GM04503 (cell line): ENCODE measurements at places on chromosomes 13 and 19.

DNA sequence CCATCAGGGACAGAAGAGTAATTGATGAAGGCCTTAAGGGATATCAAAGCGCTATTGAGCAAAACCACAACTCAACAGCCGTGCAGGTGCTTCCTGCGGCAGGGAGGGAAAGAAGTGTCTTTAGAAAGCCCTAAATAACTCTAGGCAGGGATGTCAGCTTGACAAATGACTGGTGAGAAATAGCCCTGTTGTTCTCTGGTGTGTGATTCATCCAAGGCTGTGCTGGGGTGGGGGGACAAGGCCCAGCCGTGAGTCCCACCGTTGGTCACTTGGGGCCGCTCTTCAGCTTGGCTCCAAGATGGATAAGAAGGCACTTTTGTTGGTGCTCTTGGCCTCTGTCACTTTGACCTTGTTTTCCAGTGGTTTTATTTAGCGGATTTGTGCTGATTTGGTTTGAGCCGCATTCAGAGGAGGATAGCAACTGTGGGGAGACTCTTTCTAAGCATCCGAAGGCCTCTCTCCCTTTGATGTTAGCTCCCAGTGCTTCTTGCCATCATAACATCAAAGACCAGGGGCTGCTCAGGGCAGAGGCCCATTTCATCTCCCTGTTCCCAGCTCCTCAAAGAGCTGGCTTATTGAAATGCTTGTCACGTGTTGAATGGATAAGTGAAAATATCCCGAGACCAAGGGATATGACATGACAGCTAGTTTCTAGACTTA lies 130.3 kb upstream of the SERP2 start:
- DNase-seq = no peak

- no peak for DNase-seq
Measured at GRCh38 chr19:15464394-15465385, at the start of gene RASAL3. TSS of gene RASAL3 (minus strand) at chr19:15464544. CDS start at chr19:15464358, 186 bp downstream.

DNA sequence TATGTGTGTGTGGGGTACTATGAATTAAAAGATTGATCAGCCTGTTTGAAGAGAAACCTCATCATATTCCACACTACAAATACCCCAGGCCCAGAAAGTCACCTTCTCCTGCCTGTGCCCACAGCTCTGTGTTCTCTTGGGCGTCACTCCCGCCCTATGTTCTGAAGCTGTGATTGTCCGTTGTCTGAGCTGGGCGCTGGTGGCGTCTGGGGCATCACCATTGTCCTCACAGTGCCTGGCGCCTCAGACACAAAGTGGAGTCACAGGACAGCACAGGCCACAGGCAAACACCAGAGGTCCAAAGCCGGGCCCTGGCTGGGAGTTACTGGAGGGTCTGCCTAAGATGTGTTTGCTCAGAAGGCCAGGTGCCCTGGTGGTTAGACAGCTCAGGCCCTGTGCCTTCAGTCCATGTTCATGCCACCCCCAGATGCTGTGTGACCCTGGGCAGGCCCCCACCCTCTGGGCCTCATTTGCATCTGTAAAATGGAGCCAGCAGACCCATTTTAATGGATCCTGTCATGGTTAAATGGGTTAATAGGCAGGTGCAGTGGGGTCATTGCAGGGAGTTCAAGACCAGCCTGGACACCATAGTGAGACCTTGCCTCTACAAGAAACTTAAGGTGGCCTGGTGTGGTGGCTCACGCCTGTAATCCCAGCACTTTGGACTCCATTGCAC lies 34.5 kb downstream of the DNM2 start:
- no peak for DNase-seq

GRCh38 chr13:103935117-103935516 lies 868.9 kb upstream of the SLC10A2 start:
- DNase-seq = no peak

DNA sequence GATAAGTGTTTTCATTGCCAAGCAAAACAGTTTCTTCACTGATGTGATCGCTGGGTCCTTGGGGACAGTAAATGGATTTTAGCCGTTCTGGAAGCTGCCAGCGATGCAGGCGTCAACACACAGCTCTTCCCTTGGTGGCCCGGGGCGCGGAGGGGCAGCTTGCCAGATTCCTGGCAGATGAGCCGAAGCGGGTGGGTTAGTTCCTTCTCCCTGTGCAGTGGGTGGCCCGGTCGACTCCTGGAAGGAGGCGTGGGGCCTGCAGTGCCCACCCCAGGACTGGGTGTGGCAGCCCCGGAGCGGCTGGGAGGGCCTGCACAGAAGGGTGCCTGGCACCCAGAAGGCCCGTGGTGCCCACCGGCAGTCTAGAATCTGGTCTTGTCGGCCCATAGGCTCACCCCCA lies 69.0 kb downstream of the KDM4B start:
- DNase-seq = no peak

GRCh38 chr13:88817560-88817959 lies 1146.4 kb downstream of the SLITRK5 start:
- no peak for DNase-seq

DNA sequence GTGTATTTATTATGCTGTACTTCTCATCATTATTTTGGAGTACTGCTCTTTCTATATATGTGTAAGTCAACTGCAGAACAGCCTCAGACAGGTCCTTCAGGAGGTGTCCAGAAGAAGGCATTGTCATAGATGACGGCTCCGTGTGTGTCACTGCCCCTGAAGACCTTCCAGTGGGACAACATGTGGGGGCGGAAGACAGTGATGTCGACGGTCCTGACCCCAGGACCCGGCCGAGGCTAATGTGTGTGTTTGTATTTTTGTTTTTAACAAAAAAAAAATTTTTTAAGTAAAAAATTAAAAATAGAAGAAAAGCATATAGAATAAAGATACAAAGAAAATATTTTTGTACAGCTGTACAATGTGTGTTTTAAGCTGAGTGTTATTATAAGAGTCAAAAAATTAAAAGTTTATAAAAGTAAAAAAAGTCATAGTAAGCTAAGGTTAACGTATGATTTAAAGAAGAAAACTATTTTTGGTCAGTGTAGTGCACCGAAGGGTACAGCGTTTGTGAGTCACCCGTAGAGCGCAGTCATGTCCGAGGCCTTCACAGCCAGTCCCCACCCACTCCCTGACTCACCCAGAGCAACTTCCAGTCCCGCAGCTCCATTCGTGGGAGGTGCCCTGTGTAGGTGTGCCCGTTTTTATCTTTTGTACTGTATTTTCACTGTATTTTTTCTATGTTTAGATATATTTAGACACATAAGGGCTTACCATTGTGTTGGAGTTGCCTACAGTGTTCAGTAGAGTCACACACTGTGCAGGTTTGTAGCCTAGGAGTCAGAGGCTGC lies 42.2 kb upstream of the SPACA7 start:
- DNase-seq = no peak

DNA sequence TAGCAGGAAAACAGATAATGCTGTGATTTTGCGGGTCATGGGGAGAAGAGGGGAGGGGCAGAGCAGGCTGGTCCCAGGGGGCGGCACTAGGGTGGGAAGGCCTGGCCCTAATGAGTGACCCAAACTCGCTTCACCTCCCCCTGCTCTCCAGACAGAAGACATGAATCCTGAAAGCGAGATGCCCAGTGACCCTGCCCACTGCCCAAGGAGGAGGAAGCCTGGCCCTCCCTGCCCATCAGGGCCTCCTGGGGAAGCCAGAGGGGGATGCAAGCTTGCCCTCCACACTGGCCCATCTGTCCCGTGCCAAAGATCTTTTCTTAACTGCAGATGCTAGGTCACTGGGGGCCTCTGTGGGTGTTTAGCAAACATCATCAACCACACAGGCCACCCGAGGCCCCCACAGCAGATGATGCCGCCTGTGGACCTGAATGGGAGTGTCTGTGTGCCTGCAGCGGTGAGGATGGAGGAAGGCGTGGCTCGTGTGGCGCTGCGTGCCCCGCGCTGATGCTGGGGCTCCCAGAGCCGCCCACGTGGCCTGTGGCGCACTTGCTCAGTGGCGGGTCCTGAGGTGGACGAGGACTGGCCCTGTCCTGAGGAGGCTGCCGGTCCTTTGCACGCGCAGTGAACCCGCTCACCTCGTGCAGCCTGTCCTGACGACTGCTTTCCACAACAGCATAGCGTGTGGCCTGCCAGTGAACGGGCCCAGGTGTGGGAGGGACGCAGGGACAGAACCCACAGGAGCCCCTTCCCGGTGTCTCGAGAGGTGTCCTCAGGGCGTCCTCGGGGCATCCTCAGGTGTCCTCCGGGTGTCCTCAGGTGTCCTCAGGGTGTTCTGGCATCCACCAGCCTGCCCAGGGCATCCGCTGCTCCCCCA lies 80.5 kb upstream of the MCF2L start:
- no peak for DNase-seq

DNA sequence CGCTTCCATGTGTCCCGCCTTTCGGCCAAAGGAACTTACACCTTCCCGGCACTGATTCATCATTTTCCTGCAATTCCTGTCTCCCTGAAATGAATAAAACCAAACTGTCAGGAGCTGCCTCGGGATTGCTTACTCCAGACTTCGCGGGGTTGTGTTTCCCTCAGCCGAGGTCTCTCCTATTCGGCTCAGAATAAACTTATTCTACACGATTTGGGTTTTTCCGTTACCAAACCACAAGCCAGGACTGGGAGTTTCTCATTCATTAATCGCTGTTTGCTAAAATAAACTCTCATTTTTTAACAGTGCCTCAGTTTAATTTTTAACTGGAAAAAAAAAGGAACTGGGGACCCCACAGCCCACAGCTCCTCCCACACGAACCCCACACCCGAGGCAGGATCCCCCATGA lies 667 bp downstream of the ZNF878 start:
- DNase-seq = no peak

GRCh38 chr19:18203408-18203862 lies 407 bp downstream of the RAB3A start:
- no peak for DNase-seq

- no peak for DNase-seq
Measured at GRCh38 chr19:42370626-42371175, 19.4 kb downstream of the CNFN start.

DNA sequence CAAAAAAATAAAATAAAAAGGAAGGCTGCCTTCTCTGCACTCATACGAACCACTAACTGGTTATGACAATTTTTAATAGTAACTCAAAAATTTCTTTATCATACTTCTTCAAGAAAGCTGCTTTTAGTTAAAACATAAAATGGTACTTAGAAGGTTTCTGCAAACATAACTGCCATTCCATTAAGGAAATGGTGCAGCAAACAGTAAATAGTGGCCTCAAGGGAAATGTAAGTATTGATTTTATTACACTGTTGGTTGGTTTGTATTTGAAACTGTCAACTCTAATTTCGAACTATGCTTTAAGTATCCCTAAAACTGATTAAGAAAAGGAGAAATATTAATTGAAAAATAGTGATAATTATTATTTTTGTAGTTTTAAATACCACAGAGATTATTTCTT lies 278.0 kb downstream of the DACH1 start:
- DNase-seq = no peak

- DNase-seq = no peak
Measured at GRCh38 chr19:18731562-18732008, 48.1 kb downstream of the CRTC1 start.

DNA sequence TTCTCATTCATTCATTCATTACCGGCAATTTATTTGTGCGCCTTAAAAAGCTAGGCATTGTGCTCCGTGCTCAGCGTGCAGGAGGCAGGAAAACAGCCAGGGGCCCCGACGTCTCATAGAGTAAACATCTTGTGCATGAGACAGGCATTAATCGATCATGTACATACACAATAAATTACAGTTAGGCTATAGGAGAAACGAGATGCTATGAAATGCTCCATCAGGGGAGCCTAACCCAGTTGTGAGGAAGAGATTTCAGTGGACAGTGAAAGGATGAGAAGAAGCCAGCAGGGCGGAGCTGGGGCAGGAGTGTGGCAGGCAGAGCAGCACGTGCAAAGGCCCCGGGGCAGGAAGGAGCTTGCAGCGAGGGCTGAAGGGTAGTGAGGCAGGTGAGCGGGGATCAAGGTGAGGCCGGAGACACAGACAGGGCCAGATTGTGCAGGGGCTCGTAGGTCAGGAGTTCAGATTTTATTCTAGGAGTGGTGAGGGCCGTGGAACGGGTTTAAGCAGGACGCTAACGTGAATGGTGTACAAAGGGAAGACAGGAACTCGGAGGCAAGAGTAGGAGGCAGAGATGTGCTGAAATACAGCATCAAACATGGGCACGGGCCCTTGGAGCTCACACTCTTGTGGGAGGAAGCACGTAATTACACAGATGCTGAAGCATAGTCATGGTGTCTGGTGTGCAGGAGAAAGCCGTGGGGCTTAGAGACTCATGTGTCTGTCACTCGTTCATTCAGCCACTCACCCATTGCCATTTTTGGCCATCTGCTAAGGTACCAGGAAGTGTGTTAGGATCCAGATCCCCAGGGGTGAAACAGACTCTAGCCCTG lies 7.8 kb upstream of the CACNG6 start:
- no peak for DNase-seq

DNA sequence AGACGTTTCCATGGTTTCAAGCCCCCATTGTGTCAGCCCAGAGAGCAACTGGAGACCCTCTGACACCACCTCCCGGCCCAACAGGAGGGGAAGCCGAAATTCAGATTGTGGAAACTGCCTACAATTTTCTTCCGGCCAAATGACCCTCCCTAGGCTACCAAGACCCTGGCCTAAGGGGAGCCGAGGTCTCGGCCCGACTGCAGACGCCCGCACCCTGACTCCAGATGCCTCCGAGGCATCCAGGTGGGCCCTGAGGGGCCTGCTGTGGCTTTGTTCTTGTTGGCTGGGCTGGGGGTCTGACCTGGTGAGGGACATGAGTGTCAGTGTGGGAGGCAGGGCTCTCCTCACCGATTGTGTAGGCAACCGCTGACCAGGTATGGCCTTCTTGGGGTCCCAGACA lies 9.6 kb downstream of the MEX3D start:
- DNase-seq = no peak

DNA sequence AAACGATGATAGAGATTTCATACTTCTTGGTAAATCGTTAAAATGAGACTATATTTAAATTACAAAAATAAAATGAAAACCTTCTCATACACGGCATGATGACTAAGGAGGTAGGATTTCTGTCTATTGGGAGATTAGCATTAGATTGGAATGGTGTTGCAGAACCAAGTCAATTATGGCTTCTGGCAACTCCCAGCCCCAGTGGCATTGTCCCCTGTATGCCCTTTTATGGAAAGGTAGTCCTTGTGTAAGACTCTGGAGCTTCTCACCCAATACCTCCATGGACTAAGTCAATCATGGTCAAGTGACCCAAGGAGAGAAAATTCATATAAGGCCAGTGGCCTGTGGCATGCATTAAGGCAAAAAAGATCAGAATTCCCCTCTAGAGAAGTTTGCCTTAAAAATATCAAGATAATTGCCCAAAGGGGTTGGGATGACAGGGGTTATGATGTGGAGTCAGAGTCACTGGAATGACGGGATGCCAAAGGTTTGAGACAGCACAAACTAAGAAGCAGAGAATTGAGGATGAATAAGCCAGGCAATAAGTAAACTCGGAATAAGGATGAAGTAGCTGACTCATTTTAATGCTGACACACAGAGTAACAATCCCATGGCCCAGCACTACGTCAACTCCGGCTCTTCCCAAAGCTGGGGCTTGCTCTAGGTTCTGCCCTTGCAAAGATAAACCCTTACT lies 57.8 kb upstream of the POSTN start:
- DNase-seq = peak; percentile 97

- no peak for DNase-seq
Measured at GRCh38 chr13:27619728-27620376, 477 bp downstream of the LNX2 start.
